ENCODE measurements at places on chromosomes 4 and X.

GRCh38 chr4:146458594-146458993 is 63.1 kb downstream of the SLC10A7 start:
- peak; percentile 33 for DNase-seq

- no peak for DNase-seq
These were observed 146.4 kb downstream of the GPC3 start for GRCh38 chrX:133838761-133839676.

DNA sequence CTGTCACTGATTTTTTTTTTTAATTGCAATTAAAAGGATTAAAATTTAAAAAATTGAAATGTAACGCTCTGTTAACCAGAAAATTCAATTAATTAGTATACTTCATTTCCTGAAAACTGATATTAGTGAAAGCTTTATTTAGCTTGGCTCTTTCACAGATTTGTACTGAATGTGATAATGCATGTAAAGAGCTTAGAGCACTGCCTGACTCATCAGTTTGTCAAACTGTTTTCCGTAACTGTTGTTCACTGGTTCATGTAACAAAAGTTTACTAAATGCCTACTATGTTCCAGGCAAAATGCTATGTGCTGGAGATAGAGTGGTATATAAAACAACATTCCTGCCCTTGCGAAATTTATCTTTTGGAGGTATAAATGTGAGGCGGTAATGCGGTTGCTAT is 471.7 kb downstream of the SH2D1A start:
- DNase-seq, result no peak

GRCh38 chrX:31136144-31136611 is 64.3 kb upstream of the FTHL17 start:
- DNase-seq, result peak; percentile 8

DNA sequence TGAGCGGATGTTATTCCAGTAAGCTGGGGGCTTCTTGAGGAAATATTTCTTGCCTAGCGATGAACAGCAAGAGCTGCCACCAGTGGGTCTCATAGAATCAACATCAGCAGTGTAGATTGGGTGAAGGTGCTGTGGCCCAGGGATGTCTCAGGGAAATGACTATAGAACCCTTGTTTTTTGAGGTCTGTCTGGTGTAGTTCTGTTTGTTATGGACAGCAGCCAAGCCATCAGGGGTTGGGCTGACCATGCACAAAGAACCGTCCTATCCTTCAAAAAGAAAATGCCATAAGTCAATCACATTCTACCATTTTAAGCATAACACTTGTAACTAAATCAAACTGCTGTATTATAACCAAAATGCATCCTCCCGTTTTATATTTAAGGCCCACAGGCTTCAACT is 17.3 kb upstream of the C1GALT1C1 start:
- DNase-seq, result no peak

GRCh38 chr4:185344743-185345538 is 50.8 kb downstream of the LRP2BP start:
- DNase-seq, result no peak

DNA sequence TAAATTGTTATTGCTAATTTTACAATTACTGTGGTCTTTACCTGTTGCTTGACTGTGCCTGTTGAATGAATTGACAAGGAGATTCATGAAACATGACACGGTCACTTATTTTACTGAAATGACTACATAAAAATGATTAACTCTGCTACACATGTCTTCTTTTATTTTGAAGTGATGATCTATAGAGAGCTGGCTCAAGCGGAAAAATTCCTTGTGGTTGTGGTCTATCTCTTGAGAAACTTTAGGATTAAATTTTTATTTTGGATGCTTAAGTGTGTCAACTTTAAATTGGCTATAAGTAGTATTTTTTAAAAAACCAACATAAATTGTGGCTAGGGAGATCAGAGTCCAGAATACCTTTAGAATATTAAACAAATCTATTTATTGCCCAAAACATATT is 131.8 kb upstream of the PITX2 start:
- no peak for DNase-seq

DNA sequence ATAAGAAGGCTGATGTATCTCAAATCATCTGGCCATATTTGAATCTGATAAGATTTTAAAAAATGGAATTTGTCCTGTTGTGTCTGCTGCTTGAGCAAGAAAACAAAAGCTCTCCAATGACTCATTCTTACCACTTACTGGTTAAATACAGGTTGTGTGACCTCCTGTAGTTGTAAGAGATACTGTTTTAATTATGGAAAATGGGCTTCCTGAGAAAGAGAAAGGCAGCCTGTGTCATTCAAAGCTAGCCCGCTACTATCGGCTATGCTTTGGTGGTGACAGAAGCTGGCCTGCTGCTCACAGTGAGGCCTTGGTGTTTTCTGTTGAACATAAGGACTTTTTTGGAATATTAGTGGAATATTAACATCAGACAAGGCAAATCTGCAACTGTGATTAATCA is 1722.1 kb upstream of the PCDH10 start:
- DNase-seq, result no peak

DNA sequence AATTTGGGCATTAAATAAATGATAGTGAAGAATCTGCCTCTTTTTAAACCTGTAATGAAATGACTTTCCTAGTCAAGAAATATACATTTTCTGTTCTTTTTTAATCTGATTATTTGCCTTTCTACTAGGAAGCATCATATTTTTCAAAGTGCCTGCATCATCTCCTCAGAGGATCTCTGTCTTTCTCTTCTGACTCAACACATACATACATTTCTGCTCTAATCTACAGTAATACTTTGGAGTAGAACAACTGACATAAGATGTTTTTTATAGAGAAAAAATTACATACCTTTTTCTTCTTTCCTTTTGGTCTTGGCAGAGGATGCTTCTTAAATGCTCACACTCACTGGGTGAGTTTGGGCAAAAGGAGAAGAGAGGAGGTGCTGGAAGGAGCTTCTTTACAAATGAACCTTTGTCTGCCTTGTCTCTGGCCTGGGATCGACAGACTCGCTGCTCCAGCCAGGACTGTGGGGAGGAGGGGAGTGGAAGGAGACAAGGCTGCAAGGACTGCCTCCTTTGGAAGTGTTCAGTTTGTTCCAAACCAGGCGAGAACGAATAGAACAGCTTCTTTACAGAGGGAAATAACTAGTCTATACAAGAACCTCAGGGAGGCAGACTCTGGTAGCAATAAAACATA is at the start of gene SCRG1:
Gene SCRG1, minus strand, starts transcription at position 338 of the 637 bp plus-strand sequence. CDS start 7,702 bp downstream, outside the sequence.
- no peak for DNase-seq

GRCh38 chrX:38881727-38882126 is 80.5 kb downstream of the MID1IP1 start:
- DNase-seq, result no peak

GRCh38 chr4:116223040-116223732 is 862.2 kb downstream of the TRAM1L1 start:
- DNase-seq, result no peak

DNA sequence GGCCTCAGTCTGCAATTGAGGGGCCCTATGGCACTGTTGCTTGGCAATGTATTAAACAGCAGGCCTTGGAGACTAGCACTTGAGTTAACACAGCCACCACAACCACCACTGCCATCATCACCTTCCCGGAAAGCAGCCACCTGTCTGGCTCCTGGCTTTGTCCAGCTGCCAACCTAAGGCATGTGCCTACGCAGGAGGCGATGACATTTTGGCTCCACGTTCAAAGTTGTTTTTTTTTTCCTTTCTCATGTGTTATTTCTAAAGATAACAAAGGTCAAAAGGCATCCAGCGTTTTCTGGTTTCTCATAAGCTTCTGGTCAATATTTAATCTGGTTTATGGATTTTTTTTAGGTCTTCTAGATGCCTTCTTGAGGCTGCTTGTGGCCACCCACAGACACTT is 7.5 kb downstream of the CLDN2 start:
- no peak for DNase-seq

- DNase-seq, result no peak
These were observed 94.3 kb downstream of the CPE start for GRCh38 chr4:165472943-165473676.

DNA sequence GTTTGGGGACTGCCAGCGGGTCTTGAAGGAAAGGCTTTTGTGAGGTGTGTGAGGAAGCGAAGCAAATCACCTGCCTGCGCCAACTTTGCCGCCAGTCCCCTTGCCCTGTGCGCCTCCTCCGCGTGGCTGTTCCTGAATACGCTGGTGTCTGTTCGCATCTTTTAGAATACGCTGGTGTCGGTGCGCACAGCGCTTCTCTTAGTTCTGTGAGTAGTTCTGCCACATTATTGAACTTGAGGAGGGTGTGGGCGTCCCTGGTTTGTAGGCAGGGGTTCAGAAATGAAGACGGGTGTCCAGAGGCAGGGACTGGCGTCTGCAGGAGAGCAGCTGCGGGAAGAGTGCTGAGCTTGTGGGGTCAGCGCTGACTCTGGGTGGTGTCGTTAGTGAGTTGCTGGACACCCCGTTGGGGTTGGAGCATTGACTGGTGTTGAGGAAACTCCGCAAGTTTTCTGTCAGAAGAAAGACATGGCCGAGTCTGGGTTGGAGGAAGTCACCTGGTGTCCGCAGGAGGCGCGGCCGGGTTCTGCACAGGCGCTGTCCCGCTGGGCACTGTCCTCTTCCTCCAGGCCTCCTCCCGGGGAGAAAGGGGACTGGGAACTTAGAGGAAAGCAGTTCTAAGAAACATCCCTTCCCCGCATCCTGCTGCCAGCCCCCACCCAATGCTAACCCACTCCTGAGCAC is 930 bp downstream of the ZNF718 start:
- peak; percentile 47 for DNase-seq

DNA sequence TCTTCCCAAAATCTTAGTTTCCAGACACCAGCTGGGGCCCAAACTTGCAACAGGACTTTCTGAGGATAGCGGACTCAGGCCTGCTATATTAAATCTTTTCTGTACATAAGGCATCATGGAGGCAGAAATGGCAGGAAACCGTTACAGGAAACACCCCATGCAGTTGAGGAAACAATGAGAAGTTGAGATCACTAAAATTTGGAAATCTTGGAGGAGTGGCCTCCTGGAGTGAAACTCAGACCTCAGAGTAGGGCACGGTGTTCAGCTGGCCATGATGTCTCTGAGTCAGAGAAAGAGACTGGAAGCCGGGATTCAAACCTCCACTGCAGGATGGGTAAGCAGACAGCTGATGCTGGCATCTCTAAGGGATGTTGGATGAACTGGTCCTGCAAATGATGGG is 372.6 kb upstream of the CTSO start:
- DNase-seq, result no peak

GRCh38 chrX:580030-580429 is 50.6 kb upstream of the SHOX start:
- DNase-seq, result no peak

GRCh38 chr4:8280158-8280875 is 10.8 kb downstream of the HTRA3 start:
- DNase-seq, result no peak

- no peak for DNase-seq
These were observed 54.4 kb upstream of the MND1 start for GRCh38 chr4:153290134-153290533.

GRCh38 chrX:47623540-47624027 is 3.9 kb upstream of the SYN1 start:
- DNase-seq, result peak; percentile 20

- no peak for DNase-seq
These were observed 69.7 kb upstream of the MSANTD1 start for GRCh38 chr4:3179126-3179706.

- DNase-seq, result no peak
These were observed 2384.1 kb downstream of the PCDH7 start for GRCh38 chr4:33104273-33104672.

GRCh38 chr4:155960522-155960921 is 6.9 kb upstream of the CTSO start:
- no peak for DNase-seq

DNA sequence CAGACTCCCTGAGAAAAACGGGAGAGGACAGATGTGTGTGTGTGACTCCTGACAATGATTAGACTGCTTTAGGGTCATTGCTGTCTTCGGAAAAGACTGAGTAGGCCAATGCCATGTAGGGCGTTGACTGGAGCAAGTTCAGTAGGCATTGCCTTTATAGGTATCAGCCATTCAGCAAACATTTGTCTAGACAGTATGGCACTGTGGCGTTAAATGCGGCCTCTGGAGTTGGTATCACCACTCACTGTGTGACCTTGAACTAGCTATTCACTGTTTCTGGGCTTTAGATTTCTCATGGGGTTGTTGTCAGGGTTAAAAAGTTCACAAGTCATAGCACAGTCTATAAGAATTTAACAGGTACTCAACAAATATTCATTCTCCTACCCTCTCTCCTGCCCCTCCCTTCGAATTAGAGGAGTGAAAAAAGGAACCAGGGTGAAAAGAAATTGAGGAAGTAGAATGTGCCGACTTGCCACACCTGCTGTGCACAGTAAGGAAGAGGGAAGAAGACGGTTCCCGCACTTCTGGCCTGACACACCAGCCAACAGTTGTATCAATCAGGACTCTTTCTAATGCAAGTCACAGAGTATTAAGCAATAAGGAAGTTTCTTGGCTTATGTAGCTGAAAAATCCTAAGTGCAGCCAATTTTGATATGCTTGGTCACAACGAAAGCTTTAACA is 83.2 kb upstream of the PLAC8 start:
- peak; percentile 86 for DNase-seq

- no peak for DNase-seq
These were observed 93.6 kb downstream of the BCOR start for GRCh38 chrX:40004246-40004535.

GRCh38 chr4:176548571-176548970 is 228.8 kb downstream of the SPCS3 start:
- DNase-seq, result no peak

DNA sequence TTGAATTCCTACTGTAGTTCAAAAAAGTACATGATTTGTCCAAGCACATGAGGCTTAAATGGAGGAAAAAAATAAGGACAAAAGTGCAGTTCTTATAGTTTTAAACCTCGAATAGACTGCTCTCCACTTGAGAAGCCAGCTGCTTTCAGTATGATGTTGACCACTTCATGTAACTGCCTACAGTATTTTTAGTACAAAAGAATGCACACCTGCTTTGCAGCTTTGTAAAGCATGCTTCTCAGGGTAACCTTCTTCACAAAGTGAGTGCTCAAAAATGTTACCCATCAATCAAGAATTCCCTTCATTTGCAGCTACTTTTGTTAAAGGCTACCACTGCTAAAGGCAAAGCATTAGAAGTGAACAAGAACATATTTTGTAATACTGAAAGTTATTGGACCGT is 83.4 kb upstream of the FAM47B start:
- DNase-seq, result no peak

DNA sequence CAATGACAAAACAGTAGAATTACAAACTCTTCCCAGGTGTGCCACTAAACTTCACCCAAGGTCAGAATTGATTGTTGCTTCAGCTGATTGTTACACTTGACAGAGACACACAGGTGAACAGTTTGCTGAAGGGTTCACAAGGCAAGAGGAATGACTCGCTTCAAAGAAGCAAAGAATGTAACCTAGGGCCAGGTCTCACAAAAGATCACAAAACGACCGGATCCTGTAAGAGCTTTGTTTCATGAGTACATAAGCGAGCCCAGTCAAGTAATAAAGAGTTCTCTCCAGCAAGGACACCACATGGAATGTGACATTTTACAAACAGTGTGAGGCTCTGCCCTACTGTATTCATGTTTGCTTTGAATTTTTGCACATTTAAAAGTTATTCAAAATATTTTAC is 9.1 kb downstream of the LNX1 start:
- DNase-seq, result no peak

DNA sequence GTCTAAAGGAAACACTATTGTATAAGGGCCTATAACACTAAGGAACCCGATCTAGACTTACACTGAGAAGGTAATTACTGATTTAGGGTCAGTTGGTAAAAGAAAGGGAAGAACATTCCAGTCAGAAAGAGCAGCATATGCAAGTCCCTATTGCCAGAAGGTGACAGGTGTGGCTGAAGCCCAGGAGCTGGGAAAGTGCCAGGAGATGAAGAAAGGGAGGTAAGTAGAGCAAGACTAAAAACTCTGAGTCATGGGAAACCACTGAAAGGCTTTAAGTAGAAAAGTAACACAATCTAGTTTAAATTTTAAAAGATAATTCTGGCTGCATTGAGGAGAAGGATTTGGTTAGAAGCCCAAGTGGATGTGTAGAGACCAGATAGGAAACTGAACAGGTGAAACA is 77.7 kb upstream of the INTU start:
- DNase-seq, result no peak

Measured in inflammatory macrophage treated with lipopolysaccharide for 1 hour (primary cell).